ENCODE measurements at places on chromosomes 11 and 22. TPM values are rescaled to one million over a fixed set of nuclear protein-coding genes. Genes with fewer than 3 reads are reported as not detected.

The APOL5 gene
- total RNA-seq: not detected

The GGT5 gene
- total RNA-seq: 7.0 TPM

The DGCR8 gene
- total RNA-seq: 40.9 TPM

The SCGB2A2 gene
- not detected for total RNA-seq

The CNGA4 gene
- total RNA-seq: not detected

The OR8G5 gene
- not detected for total RNA-seq

The YPEL4 gene
- 0.20 TPM for total RNA-seq

The FGF3 gene
- not detected for total RNA-seq

The SCN4B gene
- total RNA-seq: 0.21 TPM

The FERMT3 gene
- total RNA-seq: 109 TPM

The PUS3 gene
- 13.9 TPM for total RNA-seq

The PKDREJ gene
- 0.04 TPM for total RNA-seq

The CD248 gene
- 0.04 TPM for total RNA-seq

The CCDC90B gene
- total RNA-seq: 64.7 TPM

The BIRC3 gene
- total RNA-seq: 3.5 TPM

The FXYD2 gene
- total RNA-seq: 0.13 TPM

The RAB3IL1 gene
- 1.9 TPM for total RNA-seq

The TUBA8 gene
- total RNA-seq: 7.3 TPM

The LMF2 gene
- total RNA-seq: 29.5 TPM
